ENCODE measurements at places on chromosomes 1 and 21.

DNA sequence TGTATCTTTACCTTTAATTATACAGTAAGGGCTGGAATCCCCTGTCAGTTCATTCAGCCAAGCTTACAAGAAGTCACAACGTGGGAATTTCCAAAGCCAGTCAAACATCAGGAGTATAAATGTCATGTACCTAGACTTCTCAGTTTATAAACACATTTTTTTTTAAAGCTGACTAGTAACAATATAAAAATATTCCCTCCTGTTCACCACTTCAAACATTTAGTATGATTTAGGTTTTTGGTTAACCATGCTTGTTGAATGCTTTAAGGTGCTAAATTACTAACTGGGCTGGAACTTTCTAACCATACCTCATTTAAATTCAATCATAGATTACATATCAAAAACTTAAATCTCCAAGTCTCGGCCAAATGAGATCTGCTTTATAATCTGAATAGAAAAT is 44.0 kb downstream of the JAK1 start:
- no peaks in the 10 kb centered on the region for H3K36me3 ChIP-seq
- no peak overlapping the region for H3K4me3 ChIP-seq
- no peaks in the 10 kb centered on the region for H3K27me3 ChIP-seq
- no peak overlapping the region for H3K27ac ChIP-seq

DNA sequence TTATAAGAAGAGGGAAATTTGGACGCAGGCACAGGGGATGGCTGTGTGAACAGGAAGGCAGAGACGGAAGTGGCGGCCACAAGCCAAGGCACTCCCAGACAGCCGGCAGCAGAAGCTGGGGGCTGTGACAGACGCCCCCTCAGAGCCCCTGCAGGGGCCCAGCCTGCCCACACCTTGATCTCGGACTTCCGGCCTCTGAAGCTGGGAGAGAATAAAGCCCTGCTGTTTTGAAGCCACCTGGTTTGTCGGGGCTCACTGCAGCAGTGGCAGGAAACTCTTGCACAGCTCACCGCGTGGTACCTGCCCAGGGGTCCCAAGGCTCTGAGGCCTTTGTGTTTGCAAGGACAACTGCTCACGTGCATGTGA is 13.7 kb downstream of the MEGF6 start:
- no peaks in the 10 kb centered on the region for H3K27me3 ChIP-seq
- H3K36me3 ChIP-seq: no peaks in the 10 kb centered on the region

DNA sequence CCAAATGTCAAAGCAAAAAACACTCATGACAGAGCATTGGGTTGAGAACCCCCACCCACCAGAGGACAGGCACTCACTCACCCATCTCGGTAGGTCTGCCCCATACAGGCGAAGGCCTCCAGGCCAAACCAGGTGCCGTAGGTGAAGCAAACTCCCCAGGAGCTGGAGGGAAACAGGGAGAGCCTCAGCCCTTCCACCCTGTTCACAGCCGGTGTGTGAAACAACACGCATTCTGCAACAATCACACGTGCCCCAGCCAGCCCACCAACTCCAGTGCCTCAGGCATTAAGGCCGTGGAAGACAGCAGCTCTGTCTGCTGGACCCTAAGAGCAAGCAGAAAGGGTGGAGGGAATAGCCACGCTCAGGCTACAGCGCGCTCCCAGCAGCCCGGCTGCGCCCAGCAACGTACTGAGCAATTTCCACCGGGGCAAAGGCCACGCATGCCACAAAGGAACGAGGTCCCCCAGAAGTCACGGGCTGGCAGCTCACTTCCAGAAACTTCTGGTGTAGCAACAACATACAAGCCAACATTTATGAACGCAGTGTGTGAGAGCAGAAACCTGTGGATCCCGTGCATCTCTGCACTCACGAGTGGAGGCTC is 11.4 kb upstream of the SPATC1L start:
- H3K36me3 ChIP-seq: peaks cover 28% of the 10 kb centered on the region
- DNase-seq: peak; percentile 35
- H3K4me1 ChIP-seq: no peaks in the 10 kb centered on the region
- H3K27me3 ChIP-seq: no peaks in the 10 kb centered on the region
- peak overlapping the region; percentile 25 for H3K27ac ChIP-seq
- H3K4me3 ChIP-seq: no peak overlapping the region

DNA sequence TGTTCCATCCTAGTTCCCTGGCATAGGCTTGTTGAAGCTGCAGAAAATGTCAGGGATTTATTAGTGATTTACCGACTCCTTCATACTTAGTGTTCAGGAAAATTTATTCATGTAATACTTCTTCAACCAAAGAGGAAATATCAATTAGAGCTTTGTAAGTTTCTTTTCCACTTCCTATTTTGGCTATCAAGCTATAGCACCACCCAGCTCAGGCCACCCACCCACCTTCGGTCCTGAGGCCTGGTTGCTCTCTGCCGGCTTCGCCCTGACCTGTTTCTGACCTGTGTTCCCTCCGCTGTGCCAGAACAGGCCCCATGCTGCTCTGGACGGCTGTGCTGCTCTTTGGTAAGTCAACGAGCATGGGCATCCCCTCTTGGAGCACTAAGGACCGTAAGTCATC is at the start of gene FCRL6:
FCRL6 (plus strand) TSS at position 250 of the 400 bp plus-strand sequence; CDS start at position 315, 65 bp downstream.
- no peak within 1 kb of the TSS for H3K4me3 ChIP-seq
- DNase-seq: no peak
- no peaks in the 10 kb centered on the region for H3K36me3 ChIP-seq
- no peaks in the 10 kb centered on the region for H3K4me1 ChIP-seq
- H3K27ac ChIP-seq: no peak within 1 kb of the TSS

DNA sequence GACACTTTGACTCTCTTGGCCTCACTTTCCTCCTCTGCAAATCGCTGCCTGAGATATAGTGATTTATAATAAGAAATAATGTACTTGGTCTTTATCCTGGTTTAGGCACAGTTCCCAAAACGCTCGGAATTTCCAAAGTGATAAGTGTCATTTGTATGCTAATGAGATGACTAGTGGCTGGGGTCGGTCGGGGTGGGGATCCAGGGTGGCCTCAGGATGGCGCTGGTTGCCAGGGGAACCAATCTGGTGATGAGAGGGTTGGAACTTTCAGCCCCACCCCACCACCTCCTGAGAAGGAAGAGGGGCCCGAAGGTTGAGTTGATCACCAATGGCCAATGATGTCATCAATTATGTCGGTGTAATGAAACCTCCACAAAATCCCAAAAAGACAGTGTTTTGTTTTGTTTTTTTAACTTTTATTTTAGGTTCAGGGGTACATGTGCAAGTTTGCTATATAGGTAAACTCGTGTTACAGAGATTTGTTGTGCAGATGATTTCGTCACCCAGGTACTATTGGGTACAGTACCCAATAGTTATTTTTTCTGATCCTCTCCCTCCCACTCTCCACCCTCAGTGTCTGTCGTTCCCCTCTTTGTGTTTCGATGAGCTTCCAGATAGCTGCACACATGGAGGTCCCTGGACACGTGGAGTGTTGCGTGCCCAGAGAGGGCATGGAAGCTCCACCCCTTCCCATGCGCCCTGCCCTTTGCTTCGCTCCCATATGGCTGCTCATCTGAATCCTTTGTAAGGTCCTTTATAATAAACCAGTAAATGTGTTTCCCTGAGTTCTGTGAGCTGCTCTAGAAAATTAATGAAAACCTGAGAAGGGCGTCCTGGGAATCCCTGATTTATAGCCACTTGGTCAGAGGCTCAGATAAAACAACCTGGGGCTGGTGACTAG is 97.2 kb downstream of the KCNN3 start:
- no peaks in the 10 kb centered on the region for H3K27me3 ChIP-seq
- H3K4me3 ChIP-seq: no peak overlapping the region
- no peaks in the 10 kb centered on the region for H3K36me3 ChIP-seq
- no peak overlapping the region for H3K27ac ChIP-seq

Measured in H1 (cell line).